ENCODE measurements at places on chromosomes 13 and 19. TPM values are rescaled to one million over a fixed set of nuclear protein-coding genes. Genes with fewer than 3 reads are reported as not detected.

DNA sequence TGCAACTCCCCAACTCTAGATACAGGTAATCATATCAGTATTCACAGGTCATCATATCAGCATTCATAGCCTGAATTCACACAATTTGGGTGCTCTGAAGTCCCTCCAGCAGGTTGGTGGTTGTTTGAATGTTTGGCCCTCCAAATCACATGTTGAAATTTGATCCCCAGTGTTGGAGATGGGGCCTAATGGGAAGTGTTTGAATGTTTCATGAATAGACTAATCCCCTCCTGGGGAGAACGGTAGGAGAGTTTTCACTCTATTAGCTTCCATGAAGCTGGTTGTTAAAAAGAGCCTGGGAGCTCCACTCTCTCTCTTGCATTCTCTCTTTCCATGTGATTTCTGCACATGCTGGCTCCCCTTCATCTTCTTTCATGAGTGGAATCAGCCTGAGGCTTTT is 288.6 kb upstream of the PCDH9 start:
- no peaks in the 10 kb centered on the region for H3K27me3 ChIP-seq
- H3K27ac ChIP-seq: no peak overlapping the region
- DNase-seq: no peak
- H3K4me1 ChIP-seq: no peaks in the 10 kb centered on the region
- H3K4me3 ChIP-seq: no peak overlapping the region

The RGCC gene
- 40.8 TPM for total RNA-seq

The FBXO27 gene
- total RNA-seq: not detected

DNA sequence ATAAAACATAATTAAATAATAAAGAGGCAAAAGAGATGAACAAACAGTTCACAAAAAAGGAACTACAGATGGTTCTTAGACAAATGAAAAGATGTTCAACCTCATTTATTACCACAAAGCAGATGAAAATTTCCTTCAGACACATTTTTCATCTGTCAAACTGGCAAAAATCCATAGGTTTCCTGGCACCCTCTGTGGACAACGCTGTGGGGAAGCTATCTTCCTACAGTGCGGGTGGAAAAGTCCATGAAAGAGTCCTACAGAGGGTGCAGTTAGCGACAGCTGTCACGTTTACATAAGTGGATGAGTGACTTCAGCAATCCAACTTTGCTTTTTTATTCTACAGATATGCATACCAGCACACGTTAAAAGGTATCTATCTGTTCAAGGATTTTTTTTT is 30.3 kb upstream of the PDCD5 start:
- no peaks in the 10 kb centered on the region for H3K4me1 ChIP-seq
- H3K36me3 ChIP-seq: no peaks in the 10 kb centered on the region
- no peak overlapping the region for H3K27ac ChIP-seq

- H3K27ac ChIP-seq: no peak overlapping the region
- H3K36me3 ChIP-seq: no peaks in the 10 kb centered on the region
- no peak overlapping the region for H3K4me3 ChIP-seq
- no peaks in the 10 kb centered on the region for H3K27me3 ChIP-seq
Measured at GRCh38 chr13:37927561-37927960, 58.0 kb upstream of the TRPC4 start.

- no peak for DNase-seq
- H3K4me1 ChIP-seq: no peaks in the 10 kb centered on the region
- H3K27ac ChIP-seq: no peak overlapping the region
- H3K27me3 ChIP-seq: no peaks in the 10 kb centered on the region
Measured at GRCh38 chr13:65090186-65090585, 2139.9 kb downstream of the PCDH9 start.

DNA sequence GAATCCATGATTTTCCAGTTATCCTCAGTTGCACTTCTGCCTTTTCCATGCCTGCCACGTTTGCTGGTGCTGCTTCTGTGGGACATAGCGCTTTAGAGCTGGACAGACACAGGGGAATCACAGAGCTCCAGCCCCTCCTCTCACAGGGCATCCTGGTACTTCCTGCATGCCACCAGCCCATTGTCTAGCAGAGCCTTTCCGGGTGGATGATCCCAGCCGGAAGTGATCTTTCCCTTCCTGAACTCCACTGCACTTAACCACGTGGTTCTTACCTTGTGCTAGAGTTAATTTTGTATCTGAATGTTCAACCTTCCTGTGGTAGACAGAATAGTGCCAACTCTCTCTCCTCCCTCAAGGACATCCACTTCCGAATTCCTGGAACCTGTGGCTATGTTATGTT is 12.6 kb upstream of the OLFM4 start:
- no peak overlapping the region for H3K27ac ChIP-seq
- peaks cover 10% of the 10 kb centered on the region for H3K27me3 ChIP-seq
- no peak overlapping the region for H3K4me3 ChIP-seq
- DNase-seq: no peak
- H3K4me1 ChIP-seq: no peaks in the 10 kb centered on the region
